ENCODE measurements at places on chromosomes 12 and 14.

DNA sequence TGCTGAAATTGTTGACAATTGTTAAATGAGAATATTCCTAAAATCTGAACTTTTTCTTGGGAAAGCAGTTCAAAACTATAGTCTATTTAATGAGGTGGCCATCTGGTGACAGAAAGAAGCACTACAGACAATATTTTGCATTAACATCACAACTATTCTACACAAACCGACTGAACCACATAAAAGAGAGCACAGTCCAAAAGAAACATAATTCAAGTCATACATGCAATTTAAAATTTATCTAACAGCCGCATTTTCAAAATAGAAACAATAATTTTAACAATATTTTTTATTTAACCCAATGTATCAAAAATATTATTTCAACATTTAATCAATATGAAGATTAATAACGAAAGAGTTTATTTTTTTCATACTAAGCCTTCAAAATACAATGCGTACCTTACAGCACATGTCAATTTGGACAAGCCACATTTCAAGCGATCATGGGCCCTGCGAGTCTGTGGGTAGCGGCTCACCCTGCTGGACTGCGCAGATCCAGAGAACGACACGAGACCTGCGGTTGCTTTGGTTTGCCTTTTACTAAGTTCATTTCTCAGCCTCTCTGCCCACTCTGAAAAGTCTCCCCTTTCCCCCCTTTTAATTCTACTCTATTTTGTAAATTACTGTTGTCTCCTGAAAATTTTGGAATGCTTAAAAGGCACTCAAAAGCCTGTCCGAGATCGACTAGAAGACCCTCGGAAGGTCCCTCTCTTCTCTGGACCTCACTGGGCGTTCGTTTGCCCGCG, 947 bp upstream of the LRRC9 start:
- peaks cover 8% of the 10 kb centered on the region for H3K4me1 ChIP-seq
- H3K27ac ChIP-seq = peak overlapping the region; percentile 97
- peak overlapping the region; percentile 90 for H3K4me3 ChIP-seq
- DNase-seq = no peak

- H3K27ac ChIP-seq = no peak overlapping the region
- no peaks in the 10 kb centered on the region for H3K36me3 ChIP-seq
- no peak for DNase-seq
- no peak overlapping the region for H3K4me3 ChIP-seq
- H3K4me1 ChIP-seq = no peaks in the 10 kb centered on the region
Observed at GRCh38 chr12:62232143-62232729, 28.0 kb upstream of the USP15 start.

GRCh38 chr12:100199347-100200149, 1.1 kb upstream of the ACTR6 start:
- peak; percentile 66 for DNase-seq
- H3K27ac ChIP-seq = peak overlapping the region; percentile 95
- H3K27me3 ChIP-seq = no peaks in the 10 kb centered on the region
- peaks cover 6% of the 10 kb centered on the region for H3K36me3 ChIP-seq

DNA sequence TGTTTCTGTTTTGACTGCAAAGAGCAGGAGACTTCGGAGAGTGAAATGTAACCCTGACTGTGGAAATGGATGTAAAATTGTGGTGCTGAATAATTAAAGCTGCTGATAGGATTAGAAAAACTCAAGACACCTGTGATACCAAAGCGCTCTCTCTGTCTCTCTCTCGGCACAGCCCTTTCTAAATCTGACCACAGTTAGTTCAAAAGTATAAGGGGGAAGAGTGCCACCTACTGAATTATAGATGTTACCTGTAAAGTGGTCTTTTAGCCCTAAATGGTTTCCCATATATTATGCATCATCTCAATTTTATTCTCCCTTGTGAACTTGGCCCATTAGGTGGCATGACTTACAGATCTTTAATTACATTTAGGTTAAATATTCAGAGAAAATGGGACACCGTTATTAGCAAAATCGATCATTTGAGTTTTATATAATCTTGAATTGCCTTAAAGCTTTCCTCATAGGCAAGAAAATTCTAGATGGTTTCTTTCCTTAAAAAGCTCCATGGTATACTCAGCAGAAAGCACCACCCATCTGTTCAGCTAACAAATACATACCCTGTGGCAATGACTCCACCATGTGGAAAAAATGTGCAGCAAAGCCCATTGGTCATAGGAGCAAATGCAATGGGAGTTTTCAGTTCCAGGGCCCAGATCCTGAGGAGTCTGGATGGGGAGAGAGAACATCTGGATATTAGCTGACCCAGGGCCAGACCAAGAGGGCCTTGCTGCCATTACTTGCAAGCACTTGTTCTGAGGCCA, 18.1 kb downstream of the RFC5 start:
- H3K27ac ChIP-seq = no peak overlapping the region
- no peaks in the 10 kb centered on the region for H3K27me3 ChIP-seq
- H3K4me3 ChIP-seq = no peak overlapping the region

DNA sequence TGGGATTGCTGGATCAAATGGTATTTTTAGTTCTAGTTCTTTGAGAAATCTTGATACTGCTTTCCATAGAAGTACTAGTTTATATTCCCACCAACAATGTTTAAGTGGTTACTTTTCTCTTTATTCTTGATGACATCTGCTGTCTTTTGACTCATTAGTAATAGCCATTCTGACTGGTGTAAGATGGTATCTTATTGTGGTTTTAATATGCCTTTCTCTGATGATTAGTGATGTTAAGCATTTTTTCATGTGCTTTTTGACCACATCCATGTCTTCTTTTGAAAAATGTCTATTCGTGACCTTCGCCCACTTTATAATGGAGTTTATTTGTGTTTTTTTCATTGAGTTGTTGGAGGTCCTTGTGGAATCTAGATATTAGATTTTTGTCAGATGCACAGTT, 865.7 kb downstream of the SLC6A15 start:
- H3K27ac ChIP-seq = no peak overlapping the region
- H3K27me3 ChIP-seq = peaks cover 3% of the 10 kb centered on the region
- no peak overlapping the region for H3K4me3 ChIP-seq
- DNase-seq = no peak
- H3K36me3 ChIP-seq = no peaks in the 10 kb centered on the region

- no peak for DNase-seq
- no peaks in the 10 kb centered on the region for H3K27me3 ChIP-seq
- no peak overlapping the region for H3K27ac ChIP-seq
- no peak overlapping the region for H3K4me3 ChIP-seq
- peaks cover 2% of the 10 kb centered on the region for H3K4me1 ChIP-seq
Observed at GRCh38 chr12:42186793-42187192, 42.1 kb upstream of the GXYLT1 start.

All from progenitor cell of endocrine pancreas (in vitro differentiated cells).